GM12892 (cell line): ENCODE measurements at places on chromosomes 7 and 10.

- no peak for DNase-seq
Observed at GRCh38 chr7:1457059-1457948, 2.0 kb downstream of the MICALL2 start.

DNA sequence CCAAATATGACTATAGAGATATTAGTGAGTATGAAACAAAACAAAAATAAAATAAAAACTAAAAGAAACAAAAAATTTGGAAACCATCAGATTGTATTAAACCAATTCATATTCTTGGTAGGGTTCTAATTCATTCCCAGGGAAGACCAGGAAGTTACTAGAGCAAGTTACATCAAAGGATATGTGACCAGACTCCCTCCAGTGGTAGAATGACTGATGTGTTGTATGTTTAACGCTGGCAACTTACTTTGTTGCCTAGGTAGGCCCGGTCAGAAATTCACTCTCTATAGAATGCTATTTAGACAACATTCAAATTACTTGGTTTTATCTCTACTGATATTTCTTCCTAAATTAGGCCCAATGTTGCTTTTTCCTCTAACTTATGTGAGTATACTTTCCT is 5.2 kb downstream of the PHYHIPL start:
- DNase-seq, result no peak

- DNase-seq, result no peak
Observed at GRCh38 chr7:111561654-111561903, 713 bp downstream of the IMMP2L start.

DNA sequence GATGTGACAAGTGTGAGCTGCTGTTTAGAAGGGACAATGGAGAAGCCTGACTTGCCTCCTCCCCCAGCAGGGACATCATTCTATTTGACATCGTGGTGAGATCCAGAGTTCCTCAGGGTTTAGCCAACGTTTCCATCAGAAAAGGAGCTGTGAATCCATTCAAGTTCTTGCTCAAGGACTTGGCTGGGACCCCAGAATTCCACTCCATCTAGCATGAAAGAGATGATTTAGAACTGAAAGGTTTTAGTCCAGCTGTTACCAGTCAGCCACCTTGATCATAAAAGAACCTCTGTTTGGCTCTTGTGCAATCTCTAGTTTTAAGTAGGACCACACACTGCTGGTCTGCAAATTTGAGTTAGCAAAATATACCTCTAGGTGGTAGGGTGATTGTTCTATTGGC is 337.6 kb downstream of the FRMD4A start:
- no peak for DNase-seq

DNA sequence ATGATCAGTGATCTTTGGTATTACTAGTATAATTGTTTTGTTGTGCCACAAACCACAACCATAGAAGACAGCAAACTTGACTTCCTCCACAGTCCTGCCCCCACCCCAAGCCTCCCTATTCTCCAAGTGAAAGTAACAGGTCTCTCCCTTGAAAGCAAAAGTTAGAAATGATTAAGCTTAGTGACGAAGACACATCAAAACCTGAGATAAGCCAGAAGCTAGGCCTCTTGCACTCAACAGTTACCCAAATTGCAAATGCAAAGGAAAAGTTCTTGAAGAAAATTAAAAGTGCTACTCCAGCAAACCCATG is 7.5 kb downstream of the SAR1A start:
- DNase-seq, result no peak

- DNase-seq, result peak; percentile 44
Observed at GRCh38 chr7:116525298-116525912, 569 bp downstream of the CAV1 start.

DNA sequence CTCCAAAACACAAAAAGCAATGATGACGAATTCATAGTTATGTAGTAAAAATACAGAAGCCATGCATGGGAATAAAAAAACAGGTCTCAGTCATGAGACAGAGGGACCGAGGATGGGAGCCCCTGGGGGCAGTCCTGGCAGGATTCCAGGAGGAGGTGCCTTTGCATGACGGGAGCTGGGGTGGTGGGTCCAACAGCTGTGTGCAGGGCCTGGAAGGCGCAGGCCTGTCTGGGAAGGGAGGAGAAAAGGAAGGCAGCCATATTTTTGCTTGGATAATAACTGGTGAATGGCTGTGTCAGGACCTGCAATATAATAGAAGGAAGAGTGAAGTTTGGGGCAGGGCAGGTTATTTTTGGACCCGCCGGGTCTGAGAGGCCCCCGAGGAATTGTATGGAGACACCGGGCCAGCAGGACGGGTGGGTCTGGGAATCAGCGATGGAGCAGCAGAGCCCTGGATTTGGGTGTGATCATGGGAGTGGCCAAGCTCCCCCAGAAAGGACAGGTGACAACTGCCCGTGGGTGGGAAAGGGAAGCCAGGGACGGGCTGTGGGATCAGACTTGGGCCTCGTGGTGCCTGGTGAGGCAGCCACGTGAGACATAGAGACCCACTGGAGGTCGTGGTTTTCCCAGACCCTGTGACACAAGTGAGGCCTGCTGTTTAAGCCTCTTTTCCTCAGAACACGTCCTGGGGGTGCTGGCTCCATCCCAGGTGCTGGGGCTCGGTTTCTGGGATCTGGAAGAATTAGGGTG is 2.9 kb upstream of the JAKMIP3 start:
- no peak for DNase-seq

DNA sequence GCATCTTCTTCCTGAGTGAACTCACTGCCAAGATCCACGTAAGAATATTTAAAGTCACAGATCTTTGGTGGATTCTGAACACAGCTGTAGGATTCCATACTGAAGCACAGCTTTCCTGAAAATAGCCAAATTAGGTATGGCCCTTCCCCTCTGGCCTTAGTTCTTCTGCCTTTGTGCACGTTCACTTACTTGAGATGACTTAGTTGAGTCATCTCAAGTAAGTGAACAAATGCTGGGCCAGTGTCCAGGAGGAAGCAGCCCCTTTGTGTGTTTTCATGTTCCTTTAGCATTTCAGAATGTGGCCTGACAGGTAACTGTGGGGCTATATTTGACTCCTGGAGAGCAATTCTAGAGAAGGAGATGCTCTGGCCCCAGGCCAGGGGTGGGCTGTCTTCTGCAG is 51.5 kb downstream of the CCNY start:
- no peak for DNase-seq

- DNase-seq, result no peak
Observed at GRCh38 chr10:69328380-69328735, 50.1 kb downstream of the HK1 start.

DNA sequence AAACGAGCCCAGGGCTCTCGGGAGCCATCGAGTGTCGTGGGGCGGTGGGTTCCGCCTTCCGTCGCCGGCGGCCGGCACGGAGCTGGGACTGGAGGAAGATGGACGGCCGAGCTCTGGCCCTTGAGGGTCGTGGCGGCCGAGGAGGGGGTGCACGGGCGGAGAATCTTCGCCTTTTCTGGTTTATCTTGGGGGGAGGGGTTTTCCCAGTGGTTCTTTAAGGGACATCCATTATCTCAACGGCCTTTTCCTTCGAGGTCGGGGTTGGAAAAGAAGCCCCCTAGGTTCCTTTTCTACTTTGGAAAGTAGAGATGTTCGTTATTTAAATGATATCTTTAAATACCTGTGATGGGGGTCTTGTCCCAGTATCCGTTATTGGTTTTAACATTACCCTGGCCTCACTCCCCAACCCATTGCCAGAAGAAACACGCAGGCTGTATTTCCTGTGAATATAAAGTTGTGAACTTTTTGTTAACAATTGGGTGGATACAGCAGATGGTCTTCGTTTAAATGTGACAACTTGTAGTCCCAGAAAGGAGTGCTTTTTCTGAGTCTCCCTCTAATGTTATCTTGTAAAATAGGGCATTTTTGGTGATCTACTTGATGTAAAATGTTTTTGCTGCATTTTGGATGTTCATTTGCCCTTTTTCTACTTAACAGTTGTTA is 765 bp downstream of the CCAR1 start:
- DNase-seq, result no peak

- no peak for DNase-seq
Observed at GRCh38 chr7:137480824-137481365, 137.4 kb upstream of the PTN start.

- DNase-seq, result no peak
Observed at GRCh38 chr7:129739427-129739826, 127.9 kb downstream of the NRF1 start.
